NCI-H1417 treated with DMSO at 0.1 percent for 48 hours (cell line): ENCODE measurements at places on chromosomes 3 and 15.

DNA sequence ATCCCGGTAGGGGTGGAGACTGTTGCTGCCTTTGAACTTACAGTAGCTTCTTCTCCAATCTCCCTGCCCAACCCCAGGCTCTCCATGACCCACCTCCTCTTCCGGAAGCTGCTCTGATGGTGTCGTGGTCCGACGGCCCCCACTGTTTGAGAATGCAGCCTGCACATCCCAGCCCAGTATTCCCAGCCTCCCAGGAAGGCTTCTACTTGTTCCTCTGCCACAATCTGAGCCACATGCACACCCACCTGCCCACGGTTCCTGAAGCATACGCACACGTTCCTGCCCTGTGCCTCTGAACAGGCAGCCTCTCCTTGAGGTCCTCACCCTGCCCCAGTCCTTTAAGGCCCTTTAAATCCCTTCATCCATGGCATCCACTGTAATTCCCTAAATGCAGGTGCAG is 57.4 kb downstream of the ABTB1 start:
- DNase-seq, result no peak

- no peak for DNase-seq
Measured at GRCh38 chr3:153166206-153166605, 4.2 kb downstream of the RAP2B start.

DNA sequence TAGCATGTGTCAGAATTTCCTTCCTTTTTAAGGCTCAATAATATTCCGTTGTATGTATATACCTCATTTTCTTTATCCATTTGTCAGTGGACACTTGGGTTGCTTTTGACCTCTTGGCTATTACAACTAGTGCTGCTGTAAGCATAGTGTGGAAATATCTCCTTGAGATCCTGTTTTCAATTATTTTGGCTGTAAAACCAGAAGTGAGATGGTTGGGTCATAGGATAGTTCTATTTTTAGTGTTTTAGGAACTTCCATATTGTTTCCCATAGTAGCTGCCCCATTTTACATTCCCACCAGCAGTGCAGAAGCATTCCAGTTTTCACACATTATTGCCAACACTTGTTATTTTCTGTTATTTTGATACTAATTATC is 70.4 kb upstream of the C15orf39 start:
- no peak for DNase-seq

GRCh38 chr3:149881879-149882278 is 68.9 kb downstream of the RNF13 start:
- DNase-seq, result no peak

DNA sequence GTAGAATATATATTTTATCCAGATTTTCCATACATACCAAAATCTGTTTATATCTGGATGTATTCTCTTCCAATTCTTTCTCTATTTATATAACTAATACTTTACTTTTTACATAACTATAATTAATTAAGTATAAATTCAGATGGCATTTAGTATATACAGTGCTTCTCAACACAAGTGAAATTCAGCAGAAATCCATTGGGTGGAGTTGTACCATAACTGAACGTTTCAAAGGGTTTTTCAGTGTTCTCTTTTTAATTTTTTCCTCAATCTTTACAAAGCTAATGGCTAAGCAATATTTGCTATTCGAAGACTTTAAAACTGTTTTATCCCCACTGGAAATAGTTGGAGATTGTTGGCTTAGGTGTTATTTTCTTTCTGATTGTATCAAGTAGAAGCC is 13.9 kb upstream of the ZBBX start:
- DNase-seq, result no peak
